ENCODE measurements at places on chromosomes 6 and 20. TPM values are rescaled to one million over a fixed set of nuclear protein-coding genes. Genes with fewer than 3 reads are reported as not detected.

The MOXD1 gene
- 1.8 TPM for total RNA-seq

DNA sequence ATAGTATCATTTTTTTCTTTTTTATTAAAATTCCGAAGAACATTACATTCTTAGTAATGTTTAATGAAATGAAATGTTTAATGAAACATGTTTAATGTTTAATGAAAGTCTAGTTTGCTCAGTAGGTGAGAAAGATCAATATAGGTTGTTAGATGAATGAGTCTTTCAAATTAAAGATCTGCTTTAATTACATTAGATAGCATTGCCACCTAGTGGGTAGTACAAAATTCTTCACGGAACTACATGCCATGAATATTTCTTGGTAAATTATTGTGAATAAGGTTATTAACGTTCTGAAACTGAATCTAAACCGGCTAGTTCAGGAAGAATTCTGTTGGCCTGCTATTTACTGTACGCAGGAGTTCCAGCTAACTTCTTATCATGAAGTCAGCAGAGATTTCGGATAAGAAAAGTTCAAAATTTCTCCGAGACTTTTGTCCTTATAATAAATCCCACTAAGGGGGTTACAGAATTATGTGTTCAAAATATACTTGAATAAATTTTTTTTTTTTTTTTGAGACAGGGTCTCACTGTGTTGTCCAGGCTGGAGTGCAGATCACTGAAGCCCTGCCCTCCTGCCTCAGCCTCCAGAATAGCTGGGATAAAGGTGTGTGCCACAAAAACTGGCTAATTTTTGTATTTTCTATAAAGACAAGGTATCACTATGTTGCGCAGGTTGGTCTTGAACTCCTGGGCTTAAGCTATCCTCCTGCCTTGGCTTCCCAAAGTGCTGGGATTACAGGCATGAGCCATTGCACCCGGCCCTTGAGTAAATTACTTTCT is 7.9 kb upstream of the GMNN start:
- H3K4me3 ChIP-seq, result no peak overlapping the region
- H3K27ac ChIP-seq, result no peak overlapping the region
- DNase-seq, result no peak
- H3K4me1 ChIP-seq, result no peaks in the 10 kb centered on the region

DNA sequence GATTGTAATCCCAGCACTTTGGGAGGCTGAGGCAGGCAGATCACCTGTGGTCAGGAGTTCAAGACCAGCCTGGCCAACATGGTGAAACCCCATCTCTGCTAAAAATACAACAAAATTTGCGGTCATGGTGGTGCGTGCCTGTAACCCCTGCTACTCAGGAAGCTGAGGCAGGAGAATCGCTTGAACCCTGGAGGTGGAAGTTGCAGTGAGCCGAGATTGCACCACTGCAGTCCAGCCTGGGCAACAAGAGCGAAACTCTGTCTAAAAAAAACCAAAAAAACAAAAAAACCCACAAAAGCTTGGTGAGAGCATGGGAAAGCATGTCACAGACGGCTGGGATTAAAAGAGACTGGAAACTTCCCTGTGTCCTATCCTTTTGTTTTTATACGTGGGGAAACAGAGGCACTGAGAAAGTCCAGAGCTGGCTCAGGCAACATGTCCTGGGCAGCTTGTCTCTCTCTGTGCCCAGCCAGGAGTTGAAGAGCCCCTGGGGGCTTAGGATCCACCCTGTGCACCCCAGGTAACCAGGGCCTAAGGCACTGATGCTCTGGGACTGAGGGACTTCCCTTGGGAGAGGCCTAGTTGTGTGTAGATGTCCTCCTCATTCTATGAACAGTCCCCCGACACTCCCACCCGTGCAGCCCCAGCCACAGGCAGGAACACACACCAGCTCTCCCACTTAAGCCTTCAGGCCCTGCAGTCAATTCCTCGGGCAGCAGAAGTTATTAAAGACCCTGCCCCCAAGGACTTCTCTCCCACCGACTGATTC is 16.0 kb downstream of the CD40 start:
- H3K36me3 ChIP-seq, result no peaks in the 10 kb centered on the region
- no peak overlapping the region for H3K4me3 ChIP-seq
- no peak for DNase-seq
- H3K4me1 ChIP-seq, result peaks cover 13% of the 10 kb centered on the region
- H3K27me3 ChIP-seq, result peaks cover 9% of the 10 kb centered on the region

DNA sequence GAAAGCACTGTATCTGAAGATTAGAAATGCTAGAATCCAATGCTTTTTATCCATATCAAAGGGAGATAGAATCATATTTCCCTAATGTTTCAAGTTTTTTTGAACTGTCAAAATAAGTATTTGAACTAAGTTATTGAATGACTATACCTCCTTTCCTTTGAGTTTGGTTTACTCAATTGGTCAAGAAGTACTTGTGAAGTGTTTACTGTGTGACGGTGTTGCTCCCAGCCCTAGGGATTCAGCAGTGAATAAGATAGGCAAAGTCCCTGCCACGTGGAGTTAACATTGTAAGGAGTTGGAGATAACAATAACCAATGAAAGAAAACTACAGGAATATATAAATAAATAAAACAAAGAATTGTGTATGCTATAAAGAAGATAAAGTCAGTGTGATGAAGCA is 535.9 kb downstream of the FRK start:
- H3K27me3 ChIP-seq, result no peaks in the 10 kb centered on the region
- H3K27ac ChIP-seq, result no peak overlapping the region
- DNase-seq, result no peak
- H3K4me1 ChIP-seq, result no peaks in the 10 kb centered on the region

DNA sequence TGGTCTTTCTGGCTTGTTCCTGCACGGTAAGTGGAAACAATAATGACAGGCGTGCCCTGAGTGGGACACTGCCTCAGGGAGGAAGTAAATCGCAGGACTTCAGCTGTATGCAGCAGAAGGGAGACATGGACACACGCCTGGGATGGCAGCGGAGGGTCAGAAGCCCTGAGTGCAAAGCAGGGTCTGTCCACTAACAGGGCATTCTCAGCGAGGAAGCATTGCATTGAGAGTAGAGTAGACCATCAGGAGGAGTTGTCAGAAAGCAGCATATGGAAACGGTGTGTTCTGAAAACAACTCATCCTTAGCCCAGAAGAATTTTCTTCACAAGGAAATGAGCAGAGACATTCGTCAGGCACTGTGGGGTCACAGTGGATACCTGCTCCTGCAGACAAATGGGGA is 134.0 kb downstream of the SYNDIG1 start:
- H3K4me1 ChIP-seq, result no peaks in the 10 kb centered on the region
- no peak for DNase-seq
- H3K27me3 ChIP-seq, result no peaks in the 10 kb centered on the region

DNA sequence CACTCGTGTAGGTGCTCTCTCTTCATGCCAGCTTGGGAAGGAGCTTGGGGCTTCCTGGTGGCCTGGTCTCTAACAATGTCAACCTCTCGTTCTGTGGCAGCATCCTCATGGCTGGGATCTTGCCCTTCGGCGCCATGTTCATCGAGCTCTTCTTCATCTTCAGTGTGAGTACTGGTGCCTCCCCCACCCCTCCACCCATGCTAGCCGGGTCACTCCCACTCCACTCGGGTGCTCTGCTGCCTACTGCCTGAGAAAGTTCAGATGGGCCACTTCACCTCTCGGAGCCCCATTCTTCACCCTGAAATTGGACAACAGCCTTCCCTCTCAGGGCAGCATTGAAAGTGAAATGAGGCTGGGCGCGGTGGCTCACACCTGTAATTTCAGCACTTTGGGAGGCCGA is 48.8 kb downstream of the TM9SF4 start:
- H3K36me3 ChIP-seq, result peaks cover 11% of the 10 kb centered on the region
- H3K27ac ChIP-seq, result no peak overlapping the region

DNA sequence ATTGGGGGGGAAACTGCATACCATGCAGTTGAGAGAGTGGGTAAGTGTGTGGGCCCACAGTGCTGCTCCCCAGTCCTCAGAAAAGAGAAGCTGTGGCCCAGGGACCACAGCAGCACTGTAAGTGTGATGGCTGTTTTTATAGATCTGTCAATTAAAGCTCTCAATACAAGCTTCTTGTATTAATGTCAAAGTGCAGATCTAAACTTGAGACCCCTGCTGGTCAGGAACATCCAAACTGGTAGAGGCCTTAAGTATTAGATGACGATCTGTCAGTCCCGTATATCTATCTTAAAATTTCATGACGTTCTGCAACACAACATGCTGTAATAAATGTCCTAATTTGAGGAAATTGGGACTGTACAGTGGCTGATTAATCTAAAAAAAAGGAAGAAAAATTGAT is 74.8 kb downstream of the TULP4 start:
- no peak overlapping the region for H3K4me3 ChIP-seq
- H3K4me1 ChIP-seq, result no peaks in the 10 kb centered on the region
- H3K36me3 ChIP-seq, result no peaks in the 10 kb centered on the region
- H3K27ac ChIP-seq, result no peak overlapping the region
- H3K27me3 ChIP-seq, result no peaks in the 10 kb centered on the region

The ABHD16B gene
- total RNA-seq, result not detected

GRCh38 chr6:154602296-154602695 is 91.8 kb upstream of the CNKSR3 start:
- H3K4me1 ChIP-seq, result no peaks in the 10 kb centered on the region
- no peaks in the 10 kb centered on the region for H3K27me3 ChIP-seq
- DNase-seq, result no peak

The CFAP61 gene
- total RNA-seq, result 2.4 TPM

The C20orf144 gene
- 0.16 TPM for total RNA-seq

The CCM2L gene
- total RNA-seq, result 2.8 TPM

GRCh38 chr6:43919774-43920173 is 149.8 kb downstream of the VEGFA start:
- DNase-seq, result no peak
- H3K4me1 ChIP-seq, result no peaks in the 10 kb centered on the region
- H3K27ac ChIP-seq, result no peak overlapping the region
- H3K27me3 ChIP-seq, result no peaks in the 10 kb centered on the region

The TNFAIP3 gene
- total RNA-seq, result 50.5 TPM

- no peak overlapping the region for H3K4me3 ChIP-seq
- DNase-seq, result no peak
- no peak overlapping the region for H3K27ac ChIP-seq
Observed at GRCh38 chr20:55937283-55937682, 68.0 kb downstream of the CBLN4 start.

DNA sequence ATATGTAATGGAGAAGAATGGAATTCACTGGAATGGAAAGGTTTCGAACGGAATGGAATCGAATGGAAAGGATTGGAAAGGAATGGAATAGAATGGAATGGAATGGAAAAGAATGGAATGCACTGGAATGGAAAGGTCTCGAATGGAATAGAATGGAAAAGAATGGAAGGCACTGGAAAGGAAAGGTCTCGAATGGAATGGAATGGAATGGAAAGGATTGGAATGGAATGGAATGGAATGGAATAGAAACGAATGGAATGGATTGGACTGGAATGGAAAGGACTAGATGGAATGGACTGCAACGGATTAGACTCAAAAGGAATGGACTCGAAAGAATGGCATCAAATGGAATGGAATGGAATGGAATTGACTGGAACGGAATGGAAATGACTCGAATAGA is 20.5 kb upstream of the DEFB115 start:
- no peaks in the 10 kb centered on the region for H3K27me3 ChIP-seq
- H3K36me3 ChIP-seq, result no peaks in the 10 kb centered on the region
- no peak overlapping the region for H3K27ac ChIP-seq
- DNase-seq, result no peak

DNA sequence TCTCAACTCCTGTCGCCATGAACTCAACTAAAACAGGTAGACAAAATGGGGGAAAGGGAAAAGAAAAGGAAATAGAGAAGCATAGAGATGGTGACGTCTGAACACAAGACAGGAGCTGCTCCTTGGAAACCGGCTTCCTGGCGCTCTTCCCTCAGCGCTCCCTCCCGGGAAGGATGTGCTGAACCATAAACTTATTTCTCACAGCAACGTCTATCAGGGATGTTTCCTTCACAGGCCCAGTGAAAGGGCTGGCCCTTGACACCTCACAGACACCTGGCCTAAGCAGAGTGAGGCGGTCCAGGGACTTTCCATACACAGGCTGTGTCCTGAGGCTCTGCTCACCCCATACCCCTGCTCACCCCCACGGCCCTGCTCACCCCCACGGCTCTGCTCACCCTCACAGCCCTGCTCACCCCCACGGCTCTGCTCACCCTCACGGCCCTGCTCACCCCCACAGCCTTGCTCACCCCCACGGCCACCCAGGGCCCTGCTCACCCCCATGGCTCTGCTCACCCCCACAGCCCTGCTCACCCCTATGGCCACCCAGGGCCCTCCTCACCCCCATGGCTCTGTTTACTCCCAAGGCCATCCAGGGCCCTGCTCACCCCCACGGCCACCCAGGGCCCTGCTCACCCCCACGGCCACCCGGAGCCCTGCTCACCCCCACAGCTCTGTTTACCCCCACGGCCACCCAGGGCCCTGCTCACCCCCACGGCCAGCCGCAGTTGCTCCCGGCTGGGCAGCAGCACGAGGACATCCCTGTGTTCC is 653 bp downstream of the FRMD1 start:
- no peaks in the 10 kb centered on the region for H3K36me3 ChIP-seq
- no peaks in the 10 kb centered on the region for H3K27me3 ChIP-seq
- no peak overlapping the region for H3K4me3 ChIP-seq
- H3K27ac ChIP-seq, result no peak overlapping the region
- H3K4me1 ChIP-seq, result no peaks in the 10 kb centered on the region

GRCh38 chr6:144661116-144661806 is 376.1 kb downstream of the UTRN start:
- peak overlapping the region; percentile 81 for H3K27ac ChIP-seq
- H3K4me3 ChIP-seq, result peak overlapping the region; percentile 45
- DNase-seq, result no peak
- no peaks in the 10 kb centered on the region for H3K4me1 ChIP-seq
- H3K36me3 ChIP-seq, result no peaks in the 10 kb centered on the region

DNA sequence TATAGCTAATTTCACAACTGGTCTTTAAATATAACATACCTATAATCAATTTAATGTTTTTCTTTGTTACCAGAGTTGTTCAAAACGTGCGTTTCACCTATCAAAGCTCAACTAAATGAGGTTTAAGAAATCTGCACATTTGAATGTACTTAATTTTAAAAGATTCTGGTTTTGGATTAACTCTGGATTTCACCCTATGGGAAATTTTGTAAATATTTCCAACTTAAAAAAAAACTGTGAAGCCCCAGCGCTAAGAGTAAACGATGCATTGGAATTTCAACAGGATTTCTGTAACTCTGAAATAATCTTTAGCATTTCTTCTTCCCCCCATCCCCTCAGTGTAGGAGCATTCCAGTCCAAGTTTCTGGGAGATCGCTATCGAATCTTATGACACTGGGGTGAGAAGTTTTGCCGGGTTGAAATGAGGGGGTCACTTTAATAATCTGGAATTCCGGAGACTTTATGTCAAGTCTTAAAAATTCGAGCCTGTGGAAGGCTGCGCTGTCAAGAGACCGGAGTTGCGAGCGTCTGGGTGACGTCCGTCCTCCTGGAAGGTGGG is 643 bp upstream of the MAP3K4 start:
- peak overlapping the region; percentile 86 for H3K4me3 ChIP-seq
- no peak for DNase-seq

DNA sequence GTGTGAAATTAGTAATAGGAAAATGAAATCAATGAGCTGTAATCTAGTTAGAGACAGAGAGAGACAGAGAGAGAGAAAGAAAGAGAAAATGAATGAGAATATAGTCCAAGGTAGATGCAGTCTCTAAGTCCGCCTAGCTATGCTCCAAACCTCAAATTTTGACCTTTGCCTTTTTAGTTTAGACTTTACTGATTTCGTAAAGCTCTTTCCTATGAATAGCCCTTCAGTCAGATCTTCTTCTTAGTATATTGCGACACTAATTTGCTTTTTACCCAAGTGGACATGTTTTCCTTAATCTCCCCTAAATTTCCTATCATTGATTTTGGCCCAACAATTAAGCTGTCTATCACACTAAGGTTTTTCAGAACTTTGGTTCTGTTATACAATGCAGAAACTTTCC is 49.5 kb downstream of the TFAP2D start:
- H3K27me3 ChIP-seq, result no peaks in the 10 kb centered on the region
- H3K4me1 ChIP-seq, result no peaks in the 10 kb centered on the region
- no peak overlapping the region for H3K27ac ChIP-seq
- H3K36me3 ChIP-seq, result no peaks in the 10 kb centered on the region

The CLPSL2 gene
- not detected for total RNA-seq
